ENCODE measurements at places on chromosomes 2 and 18.

- DNase-seq = no peak
Measured at GRCh38 chr18:57050310-57050949, 96.5 kb upstream of the BOD1L2 start.

- no peak for DNase-seq
Measured at GRCh38 chr2:211981451-211981850, 557.2 kb downstream of the ERBB4 start.

DNA sequence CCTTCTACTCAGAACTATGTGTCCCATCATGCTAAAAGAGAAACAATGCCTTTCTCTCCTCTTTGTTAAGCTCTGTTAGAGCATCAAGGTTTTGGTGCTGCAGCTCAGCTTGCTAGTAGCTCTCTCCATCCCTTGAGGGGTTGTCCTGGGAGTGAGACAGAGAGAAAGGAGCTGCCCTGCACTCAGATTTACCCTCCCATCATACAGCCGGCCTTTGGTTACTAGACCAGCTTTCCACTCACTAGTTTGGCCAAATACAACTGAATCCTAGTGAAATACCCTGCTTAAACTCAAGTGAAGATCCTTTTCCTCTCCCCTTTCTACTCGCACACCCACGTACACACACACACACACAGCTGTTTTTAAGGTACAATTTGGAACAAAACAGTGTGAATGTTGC, 2.3 kb upstream of the CHN1 start:
- DNase-seq = no peak

GRCh38 chr2:23603581-23603980, 218.6 kb downstream of the KLHL29 start:
- DNase-seq = no peak

GRCh38 chr2:43653506-43653905, 16.4 kb downstream of the PLEKHH2 start:
- DNase-seq = no peak

GRCh38 chr2:150402953-150403352, 84.5 kb downstream of the RND3 start:
- DNase-seq = no peak

DNA sequence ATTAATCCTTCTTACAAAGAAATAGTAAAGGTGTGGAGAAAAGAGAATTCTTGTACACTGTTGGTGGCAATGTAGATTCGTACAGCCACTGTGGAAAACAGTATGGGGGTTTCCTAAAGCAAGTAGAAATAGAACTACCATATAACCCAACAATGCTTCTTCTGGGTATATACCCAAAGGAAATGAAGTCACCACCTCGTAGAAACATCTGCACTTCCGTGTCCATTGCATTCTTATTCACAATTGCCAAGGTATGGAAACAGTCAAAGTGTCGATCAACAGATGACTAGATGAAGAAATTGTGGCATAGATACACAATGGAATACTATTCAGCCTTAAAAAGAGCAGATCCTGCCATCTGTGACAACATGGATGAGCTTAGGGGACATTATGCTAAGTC, 93.4 kb upstream of the TGIF1 start:
- no peak for DNase-seq

GRCh38 chr2:58976375-58977071, 735.4 kb upstream of the FANCL start:
- DNase-seq = peak; percentile 12

DNA sequence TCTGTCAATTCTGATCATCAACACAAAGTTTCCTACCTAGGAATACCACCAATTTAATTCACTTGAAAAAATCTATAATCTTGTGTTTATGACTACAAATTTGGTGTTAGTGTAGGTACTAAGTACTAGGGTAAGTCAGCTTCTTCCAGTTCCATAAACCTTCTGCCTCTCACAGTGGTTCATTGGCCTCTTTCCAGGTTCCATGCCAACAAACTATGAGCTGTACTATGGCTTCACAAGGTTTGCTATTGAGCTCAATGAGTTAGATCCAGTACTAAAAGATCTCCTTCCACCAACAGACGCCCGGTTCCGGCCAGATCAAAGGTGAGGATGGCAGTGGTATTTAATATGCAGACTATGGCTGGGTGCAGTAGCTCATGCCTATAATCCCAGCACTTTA, 58.8 kb downstream of the PRKRA start:
- no peak for DNase-seq

DNA sequence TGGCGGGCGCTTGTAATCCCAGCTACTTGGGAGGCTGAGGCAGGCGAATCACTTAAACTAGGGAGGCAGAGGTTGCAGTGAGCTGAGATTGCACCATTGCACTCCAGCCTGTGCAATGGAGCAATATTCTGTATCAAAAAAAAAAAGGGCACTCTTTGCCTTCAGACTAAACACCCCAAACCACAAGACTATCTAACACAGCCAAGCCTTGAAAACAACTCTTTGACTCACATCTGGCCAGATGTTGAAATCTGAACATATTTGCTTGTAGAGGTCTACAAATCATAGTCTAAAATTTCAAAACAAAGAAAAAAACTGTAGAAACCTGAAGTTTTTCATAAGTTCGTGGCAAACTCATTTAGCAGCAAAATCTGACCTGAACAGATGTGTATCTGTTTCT, 94.9 kb downstream of the FAM161A start:
- no peak for DNase-seq

DNA sequence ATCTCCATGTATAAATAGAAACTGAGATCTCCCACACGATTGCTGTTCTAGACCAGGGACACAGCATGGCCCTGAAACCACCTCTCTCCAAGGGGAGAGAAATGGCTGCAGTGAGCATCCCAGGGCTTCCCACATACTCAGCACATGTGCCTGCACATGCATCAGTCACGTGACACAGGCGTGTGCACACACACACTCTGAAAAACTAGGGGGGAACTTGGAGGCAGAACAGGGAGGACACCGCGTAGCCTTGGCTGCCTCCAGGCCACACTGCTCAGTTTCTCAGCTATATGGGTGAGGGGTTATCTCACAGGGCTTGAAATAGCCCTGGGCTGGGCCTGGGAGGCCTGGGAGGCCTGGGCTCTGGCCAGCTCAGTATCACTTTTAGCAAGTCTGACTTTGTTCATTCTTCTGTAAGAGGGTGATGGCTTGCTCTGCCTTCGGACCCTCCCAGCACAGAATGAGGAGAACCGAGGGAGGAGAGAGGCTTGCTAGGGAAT, 66.9 kb downstream of the EMX1 start:
- no peak for DNase-seq

DNA sequence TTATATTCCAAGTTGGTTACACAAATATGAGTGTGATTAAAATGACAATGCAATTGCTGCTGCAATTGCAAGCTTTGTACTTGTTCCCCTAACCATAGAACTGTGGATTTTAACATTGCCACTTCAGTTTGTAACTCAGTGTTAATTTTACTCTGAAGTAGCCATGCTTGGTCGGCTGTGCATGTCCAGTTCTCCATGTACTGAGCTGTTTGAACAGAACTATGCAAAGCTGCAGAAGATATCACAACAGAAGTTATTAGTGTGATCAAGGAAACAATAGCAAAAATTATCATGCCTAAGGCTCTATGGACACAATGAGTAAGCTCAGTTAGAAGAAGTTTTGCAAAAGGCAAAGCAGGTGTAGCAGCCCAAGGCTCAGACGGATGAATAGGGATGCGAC, 45.3 kb downstream of the CXCR4 start:
- DNase-seq = no peak

DNA sequence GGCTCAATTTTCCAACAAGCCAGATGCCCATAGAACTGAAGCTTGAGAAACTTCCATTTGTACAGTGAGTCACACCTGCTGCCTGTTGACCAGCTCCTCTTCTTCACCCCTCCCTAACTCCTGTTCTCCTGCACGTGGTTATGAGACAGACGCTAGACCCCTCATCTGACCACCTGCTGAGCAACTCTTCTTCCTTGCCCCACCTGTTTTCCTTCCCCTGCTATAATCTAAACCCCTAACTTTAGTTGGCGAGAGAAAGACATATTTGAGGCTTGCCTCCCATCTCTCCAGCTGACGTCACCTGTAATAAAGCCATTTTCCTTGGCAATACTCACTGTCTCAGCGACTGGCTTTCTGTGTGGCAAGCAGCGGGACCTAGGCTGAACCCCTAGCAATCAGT, 22.3 kb upstream of the ITM2C start:
- no peak for DNase-seq

DNA sequence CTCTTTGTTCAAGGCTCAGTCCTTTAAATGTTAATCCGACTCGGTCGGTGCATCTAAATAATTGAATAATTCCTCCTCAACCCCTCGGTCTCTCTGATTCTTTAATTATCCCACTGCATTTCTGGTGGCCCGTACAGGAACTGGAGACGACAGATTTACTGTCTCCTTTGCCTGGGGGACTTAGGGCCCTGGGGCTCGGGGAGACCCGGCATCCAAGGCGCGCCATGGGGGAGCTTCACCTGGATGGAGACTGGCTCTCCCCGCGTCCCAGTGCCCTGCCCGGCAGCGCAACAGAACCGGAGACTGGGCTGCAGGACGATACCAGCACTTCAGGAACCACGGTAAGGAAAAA, 47.7 kb upstream of the SELENOI start:
- DNase-seq = no peak

- no peak for DNase-seq
Measured at GRCh38 chr18:58341916-58342315, 287.0 kb downstream of the ALPK2 start.

DNA sequence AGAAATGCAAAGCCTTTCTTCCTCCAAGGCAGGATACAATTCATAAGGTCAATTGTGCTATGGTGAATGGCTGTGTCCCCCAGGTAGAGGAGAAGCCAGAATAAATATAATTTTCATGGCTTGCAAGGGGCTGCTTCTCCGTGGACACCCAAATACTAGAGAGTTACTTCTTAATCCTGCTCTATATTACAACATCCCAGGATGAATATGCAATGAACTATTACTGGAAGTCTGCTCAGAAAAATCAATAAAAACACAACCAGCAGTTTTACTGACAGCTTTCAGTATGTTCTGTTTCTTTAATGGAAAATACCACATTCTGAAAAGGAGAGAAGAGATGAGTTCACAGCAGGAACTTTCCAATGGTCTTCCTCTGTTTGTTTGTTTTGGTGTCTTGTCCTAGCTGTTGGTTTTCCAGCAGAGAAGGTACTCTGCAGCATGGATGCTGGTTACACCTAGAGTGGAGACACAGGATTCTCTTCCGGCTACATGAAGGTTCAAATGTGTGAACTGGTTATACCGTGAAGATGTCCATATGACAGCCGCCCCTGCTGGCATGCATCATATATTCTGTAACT, 213.0 kb downstream of the PID1 start:
- DNase-seq = no peak

GRCh38 chr18:42305869-42306593, 351.0 kb downstream of the PIK3C3 start:
- DNase-seq = no peak

DNA sequence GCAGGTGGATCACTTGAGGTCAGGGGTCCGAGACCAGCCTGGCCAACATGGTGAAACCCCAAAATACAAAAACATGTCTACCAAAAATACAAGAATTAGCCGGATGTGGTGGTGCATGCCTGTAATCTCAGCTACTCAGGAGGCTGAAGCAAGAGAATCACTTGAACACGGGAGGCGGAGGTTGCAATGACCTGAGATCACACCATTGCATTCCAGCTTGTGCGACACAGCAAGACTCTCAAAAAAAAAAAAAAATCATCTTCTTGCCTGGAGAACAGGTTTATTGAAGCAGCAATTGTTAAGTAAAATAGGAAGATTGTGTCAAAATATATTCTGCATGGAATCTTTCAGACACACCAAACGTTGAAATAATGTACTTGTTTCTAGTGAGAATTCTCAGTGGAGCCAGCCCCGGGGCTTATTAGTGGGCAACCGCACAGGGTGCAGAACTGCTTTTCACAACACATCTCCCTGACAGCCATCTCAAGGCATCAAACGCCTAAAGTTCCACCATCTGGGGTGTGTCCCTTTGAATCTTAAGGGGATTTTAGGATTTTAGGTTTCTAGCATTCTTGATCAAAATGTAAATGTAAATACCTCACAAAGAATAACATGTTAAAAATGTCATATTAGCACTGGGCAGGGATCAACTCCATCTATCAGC, 28.6 kb upstream of the PPP4R1 start:
- DNase-seq = no peak

DNA sequence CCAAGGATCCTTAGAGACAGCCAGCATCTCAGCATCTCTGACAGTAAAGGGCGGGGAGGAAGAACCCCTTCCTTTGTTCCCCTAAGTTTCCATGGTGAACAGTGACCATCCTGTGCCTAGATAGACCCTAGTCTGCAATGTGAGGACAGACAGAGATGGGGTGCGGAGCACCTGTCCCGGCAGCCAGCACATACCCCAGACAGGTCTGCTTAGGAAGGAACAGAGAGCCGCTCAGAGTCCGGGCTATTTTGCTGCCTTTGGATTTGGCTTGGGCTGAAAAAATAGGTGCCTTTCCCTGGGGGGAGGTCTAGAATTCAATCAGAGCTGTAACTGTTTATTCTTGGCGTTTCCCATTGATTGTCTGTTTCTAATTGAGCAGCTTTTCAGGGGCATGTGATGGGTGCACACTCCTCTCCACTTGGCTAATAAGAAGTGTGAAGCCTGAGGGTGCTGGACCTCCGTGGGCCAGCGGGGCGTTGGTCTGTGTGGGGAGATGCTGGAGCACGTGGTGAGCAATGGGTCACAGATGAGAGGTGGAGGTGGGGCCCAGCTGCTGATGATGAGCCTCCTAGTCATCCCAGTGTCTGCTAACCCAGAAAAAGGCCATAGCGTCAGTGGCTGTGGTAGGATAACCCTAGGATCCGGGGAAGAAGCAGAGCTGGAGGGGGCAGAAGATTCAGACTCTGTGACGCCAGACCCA, 236.8 kb downstream of the SEPTIN10 start:
- DNase-seq = no peak

- DNase-seq = no peak
Measured at GRCh38 chr2:102284611-102285010, 26.8 kb upstream of the IL1RL1 start.

DNA sequence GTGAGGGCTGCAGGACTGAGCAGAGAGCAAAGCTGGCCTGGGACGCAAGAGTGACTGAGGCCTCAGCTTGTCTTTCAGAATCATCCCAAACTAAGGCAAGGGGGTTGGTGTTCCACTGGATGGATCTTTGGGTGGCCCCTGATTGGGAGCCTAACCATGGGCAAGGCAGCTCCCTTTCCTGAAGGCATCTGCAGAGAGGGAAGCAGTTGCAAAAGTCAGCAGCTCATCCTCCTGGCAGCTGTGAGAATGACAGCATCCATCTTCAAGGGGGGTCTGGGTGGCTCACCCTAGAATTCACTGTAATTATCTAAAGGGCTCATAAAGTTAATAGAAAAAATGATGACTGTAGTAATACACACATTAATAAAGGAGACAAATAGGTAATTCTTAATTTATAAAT, 46.5 kb upstream of the RAB31 start:
- DNase-seq = no peak

DNA sequence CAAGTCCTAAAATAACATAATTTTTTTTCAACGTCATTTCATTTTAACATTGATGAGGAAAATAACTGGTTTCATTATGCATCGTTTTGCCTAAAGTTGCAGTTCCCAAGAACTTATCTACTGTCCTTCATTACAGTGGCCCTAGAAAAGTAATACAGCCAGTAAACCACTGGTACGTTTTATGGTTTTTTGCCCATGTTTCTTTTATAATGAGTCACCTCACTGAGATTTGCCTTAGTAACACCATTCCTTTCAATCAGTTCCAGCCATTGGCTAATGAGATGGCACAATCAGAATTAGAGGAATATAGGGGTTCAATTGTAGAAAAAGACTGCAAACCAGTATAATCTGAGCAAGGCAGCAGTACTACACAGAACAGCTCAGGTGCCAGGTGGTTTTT, 422.6 kb upstream of the LYPD1 start:
- DNase-seq = no peak

- no peak for DNase-seq
Measured at GRCh38 chr2:232354069-232354468, 24.5 kb upstream of the ALPP start.

Measured in NCI-H345 (cell line).